ENCODE measurements at places on chromosomes 7 and 10.

DNA sequence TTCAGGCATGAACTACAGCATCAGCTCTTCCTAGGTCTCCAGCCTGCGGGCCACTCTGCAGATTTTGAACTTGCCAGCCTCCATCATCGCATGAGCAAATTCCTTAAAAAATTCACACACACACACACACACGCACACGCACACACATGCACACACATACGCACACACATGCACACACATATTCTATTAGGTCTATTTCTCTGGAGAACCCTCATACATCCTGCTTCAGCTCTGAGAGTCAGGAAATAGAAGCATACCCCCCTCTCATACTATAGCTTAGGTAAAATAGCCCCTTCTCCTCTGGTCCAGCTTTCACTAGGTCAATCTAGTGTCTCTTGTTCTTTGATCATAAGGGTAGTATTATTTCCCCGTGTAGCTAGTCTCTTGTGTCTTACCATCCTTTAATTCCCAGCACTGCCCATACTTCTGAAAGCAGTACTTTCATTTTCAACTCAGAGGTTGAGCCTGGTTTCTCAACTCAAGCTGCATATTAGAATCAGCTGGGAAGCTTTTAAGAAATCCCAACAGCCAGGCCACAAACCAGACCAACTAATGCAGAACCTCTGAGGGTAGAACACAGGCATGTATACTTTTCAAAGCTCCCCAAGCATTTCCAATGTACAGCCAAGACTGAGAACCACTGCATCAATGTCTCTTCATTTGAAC is 30.9 kb upstream of the ITGB8 start:
- DNase-seq, result no peak

GRCh38 chr7:82079527-82079926 is 309.7 kb upstream of the HGF start:
- no peak for DNase-seq

- DNase-seq, result no peak
Measured at GRCh38 chr10:10657139-10657760, 360.4 kb upstream of the CELF2 start.

GRCh38 chr7:104943502-104944343 is 70.3 kb upstream of the KMT2E start:
- DNase-seq, result peak; percentile 47

GRCh38 chr10:25112016-25112415 is 62.8 kb upstream of the GPR158 start:
- DNase-seq, result no peak

GRCh38 chr10:10489805-10490571 is 527.7 kb upstream of the CELF2 start:
- DNase-seq, result no peak

DNA sequence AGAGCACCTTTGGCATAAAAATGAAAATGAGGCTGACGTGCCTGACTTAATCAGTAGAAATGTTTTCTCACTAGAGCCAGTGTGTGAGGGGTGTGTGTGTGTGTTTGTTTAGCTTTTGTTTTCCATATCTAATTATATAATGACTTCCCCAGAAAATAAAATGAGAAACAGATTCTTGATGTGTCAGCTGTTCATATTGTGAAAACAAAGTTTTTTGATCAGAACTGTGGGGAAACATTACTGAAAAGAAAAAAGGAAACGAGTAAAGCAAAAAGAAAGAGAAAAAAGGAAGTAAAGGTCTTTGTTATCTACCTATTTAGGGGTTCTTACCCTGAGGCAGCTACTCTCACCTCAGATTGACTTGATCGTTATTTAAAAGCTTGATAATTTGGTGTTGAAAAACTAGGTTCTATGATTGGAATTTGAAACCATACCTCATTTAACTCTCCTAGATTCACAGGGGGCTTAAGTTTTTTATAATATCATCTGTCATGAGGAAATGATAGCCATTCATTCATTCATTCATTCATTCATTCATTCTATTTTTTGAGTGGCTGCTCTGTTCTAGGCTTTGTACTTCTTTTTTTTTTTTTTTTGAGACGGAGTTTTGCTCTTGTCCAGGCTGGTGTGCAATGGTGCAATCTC is 58.0 kb downstream of the CREM start:
- DNase-seq, result no peak

DNA sequence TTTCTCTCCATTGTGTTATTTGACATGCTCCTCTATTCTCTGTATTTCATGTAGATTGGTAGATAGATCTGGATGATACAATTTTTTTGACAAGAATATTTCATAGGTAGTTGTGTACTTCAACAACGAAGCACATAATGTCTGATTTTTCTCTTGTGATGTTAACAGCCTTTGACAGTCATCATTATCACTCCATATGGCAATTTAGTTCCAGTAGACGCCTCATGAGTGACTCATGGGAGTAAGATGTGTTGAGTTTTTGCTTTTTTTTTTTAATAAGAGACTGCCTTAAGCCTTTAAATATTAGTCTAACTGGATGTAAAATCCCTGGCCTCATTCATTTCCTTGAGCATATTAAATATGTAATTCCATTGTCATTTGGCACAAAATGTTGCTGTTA is 123.5 kb upstream of the ZNF32 start:
- no peak for DNase-seq

DNA sequence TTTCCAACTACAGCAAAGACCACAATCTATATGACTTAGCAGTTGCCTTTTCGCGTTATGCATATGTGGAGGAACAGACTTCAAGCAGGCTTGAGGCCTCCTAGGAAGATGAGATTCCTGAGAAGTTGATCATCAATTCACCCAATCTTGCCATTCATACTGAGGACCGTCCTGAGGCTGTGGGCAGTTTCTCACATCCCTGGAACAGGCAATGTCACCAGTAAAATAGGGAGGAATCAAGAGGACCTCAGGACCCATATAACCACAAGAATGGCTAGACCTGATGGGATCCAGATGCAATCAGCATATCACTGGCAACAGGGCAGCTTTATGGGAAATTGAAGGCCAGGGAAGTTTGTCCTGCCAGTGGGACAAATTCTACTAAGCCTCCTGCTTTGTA is 17.3 kb downstream of the KDM7A start:
- no peak for DNase-seq

- DNase-seq, result no peak
Measured at GRCh38 chr10:79608505-79609375, 2.0 kb upstream of the SFTPA1 start.

DNA sequence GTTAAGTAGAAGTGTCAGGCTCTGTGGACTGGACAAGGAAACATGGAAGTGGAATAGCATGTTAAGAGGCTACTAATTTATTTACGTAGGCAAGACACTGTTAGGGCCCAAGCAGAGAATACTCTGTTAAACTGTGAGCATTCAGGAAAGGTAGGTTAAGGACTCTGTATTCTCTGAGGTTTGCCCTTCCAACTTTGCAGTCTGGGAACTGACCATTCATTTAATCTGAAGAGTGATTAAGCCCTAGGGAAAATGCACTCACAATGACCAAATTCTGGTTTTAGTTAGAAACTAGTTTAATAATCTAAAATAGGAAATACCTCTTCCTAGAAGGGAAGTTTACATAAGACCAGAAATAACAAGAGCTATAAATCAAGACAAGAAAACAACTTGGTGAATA is 266.6 kb downstream of the SUGCT start:
- no peak for DNase-seq

GRCh38 chr7:6026820-6027311 is 4.3 kb upstream of the ANKRD61 start:
- DNase-seq, result no peak

DNA sequence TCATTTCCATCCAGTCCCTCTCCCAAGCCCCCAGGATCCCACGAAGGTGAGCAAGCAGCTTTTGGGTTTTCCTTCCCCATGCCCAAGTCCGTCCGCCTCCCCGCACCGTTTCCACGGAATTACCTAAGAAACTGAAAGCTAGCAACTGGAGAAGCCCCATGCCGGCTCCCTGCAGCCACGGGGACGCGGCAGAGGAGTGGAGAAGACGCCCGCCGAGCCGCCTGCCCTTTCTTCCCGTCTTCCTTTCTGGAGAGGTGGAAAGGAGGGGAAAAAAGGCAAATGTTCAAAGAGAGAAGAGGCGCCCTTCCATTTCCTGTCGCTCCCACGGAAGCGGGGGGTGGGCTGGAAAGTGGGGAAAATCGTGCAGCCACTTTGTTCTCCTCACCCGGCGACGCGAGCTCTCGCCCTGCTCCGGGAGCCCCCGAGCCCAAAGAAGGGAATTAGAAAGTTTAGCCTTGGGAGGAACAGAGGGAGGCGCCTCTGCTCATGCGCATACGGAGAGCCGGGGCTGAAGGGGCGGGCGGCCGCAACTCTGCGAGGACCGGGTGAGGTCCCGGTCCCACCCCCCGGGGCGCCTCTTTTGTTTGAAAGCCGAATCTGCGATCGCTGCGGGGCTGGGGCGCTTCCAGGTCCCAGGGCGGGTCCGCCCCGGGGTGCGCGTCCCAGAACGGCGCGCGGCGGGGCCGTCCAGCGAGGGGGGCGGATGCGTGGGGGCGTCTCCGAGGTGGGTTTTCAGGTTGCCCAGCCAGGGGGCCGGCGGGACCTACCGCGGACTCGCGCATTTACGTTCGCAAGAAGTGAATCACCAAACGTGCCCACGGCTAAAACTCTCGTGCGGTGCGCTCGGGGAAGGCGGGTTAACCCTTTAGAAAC is at the start of gene LAMB1:
TSS of gene LAMB1 (minus strand) at position 436 of the 873 bp plus-strand sequence. CDS start at position 160, 276 bp downstream.
- DNase-seq, result no peak

DNA sequence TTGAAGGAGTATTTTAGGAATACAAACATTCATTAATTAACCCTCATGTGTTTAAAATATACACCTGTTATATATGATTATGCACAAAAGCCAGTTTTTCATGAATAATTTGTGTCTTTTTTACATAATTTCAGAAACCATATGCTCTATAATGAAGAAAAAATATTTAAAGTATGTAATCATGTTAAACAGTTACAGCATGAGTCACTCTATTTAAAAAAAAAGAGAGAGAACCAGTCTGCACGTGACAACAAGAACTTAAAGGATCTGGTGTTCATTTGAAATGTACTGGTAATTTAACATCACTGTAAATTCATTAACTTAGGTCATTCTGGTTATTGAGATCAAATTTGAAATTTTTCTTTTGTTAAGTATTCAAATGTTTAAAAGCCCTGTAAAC is 228.5 kb downstream of the CACNB2 start:
- DNase-seq, result no peak

DNA sequence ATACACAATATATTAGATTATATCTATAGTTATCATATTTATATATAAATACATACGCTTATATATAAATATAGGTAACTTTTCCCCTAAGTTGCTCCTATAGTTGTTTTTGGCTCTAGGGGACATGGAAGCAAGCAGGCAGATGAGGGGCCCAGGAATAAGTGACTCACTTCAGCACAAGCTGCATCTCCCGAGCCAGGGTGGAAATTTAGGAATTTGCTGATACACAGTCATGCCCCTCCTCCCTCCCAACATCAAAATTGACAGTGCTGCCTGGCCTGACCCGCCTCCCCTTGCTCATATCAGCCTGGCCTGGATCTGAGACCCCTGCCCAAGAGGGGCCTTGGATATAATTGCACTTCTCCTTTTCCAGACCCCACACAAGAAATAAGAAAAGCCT is 33.8 kb downstream of the MKI67 start:
- DNase-seq, result no peak

GRCh38 chr10:44994752-44995530 is 5.8 kb upstream of the ZNF22 start:
- DNase-seq, result no peak

DNA sequence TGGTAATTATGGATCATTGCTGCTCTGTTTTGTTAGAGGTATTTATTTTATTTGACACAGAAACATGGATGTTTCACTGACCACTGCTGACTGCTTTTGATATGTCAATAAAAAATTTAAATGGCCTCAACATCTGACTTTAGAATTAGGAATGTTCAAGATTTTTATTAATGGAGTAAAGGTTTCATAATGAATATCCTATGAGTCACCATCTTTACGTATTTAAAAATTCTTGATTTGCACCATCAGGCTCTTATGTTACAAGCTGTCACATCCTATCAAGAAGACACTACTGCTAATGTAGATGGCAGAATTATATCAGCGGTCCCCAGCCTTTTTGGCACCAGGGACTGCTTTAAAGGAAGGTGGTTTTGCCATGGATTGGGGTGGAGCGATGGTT is 578.7 kb upstream of the NRP1 start:
- no peak for DNase-seq

- no peak for DNase-seq
Measured at GRCh38 chr10:3293581-3294431, 121.2 kb upstream of the PITRM1 start.

- no peak for DNase-seq
Measured at GRCh38 chr10:35545079-35545657, 60.0 kb upstream of the GJD4 start.

DNA sequence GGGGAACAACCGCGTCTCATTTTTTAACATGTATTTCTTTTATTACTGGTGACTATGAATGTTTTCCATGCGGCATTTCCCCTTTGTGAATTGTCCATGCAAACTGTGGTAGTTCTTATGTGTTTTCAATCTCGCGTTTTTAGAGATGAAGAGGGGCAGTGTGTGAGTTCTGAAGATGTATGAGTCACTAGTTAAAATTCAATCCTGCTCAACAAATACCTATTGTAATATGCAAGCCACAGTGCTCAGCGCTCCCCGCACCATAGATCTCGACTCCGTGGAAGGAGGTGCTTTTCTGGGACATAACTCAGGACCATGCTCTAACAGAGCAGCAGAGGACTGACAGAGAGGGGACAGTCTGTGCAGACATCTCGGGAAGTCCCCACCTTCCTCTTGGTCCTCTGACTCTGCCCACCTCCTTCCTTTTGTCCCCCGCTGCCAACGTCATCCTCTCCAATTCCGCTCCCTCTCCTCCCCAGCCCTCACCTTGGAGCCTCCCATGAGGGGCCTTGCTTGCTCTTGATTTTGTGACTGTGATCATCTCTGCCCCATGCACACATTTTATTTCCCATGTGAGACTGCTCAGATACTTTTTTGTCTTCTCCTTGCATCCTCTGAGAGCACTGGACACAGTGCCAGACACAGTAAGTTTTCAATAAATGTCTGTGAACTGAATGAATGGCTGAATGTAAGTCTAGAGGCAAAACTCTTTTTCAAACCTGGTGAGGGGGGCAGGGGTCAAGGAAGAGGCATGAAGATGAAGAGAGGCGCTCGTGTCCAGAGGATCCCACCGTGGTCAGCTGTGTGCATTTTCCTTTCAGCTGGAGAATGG is 42.7 kb upstream of the PLEKHA1 start:
- DNase-seq, result no peak

DNA sequence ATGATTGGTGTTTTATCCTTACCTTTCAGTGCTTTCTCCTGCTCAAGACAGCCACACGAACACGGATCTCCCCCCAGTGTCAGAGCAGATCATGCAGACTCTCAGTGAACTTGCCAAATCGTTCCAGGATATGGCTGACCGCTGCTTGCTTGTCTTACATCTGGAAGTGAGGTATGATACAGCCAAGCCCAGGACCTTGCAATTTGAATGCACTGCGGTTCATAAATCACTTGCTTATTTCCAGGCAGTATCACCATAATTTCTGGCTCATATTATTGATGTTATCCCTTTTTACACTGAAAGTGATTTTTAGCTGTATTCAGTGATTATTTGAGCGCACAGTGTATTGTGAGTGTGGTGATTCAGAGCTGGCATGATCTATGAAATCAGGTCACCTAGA is 129.7 kb upstream of the LRGUK start:
- DNase-seq, result no peak

GRCh38 chr10:117454502-117454901 is 79.3 kb upstream of the PDZD8 start:
- no peak for DNase-seq
